ENCODE measurements at places on chromosomes 2 and 18. TPM values are rescaled to one million over a fixed set of nuclear protein-coding genes. Genes with fewer than 3 reads are reported as not detected.
A peak's percentile ranks its signal among the peaks of the same experiment; 100 is the strongest.

- H3K36me3 ChIP-seq = peaks cover 6% of the 10 kb centered on the region
- H3K27me3 ChIP-seq = no peaks in the 10 kb centered on the region
- peaks cover 19% of the 10 kb centered on the region for H3K4me1 ChIP-seq
- H3K4me3 ChIP-seq = no peak overlapping the region
- H3K27ac ChIP-seq = no peak overlapping the region
These were observed 32.3 kb downstream of the ITSN2 start for GRCh38 chr2:24328010-24328409.

DNA sequence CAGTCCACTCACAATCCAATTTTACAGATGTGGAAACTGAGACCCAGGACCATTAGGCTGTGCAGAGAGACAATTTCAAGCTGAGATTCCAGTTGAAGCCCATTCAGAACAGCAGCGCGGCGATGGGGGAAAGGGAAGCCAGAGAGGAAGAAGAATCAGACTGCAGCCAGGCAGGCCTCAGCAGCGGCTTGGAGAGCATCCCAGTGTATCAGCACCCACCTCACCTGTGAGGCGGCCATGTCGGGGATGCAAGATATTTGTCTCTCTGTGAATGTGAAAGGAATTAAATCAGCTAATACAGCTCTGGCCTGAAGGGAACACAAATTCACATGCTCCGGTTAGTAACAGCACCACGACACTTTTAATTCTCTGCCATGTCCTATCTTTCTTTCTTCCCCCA, 198.0 kb upstream of the SOX11 start:
- H3K27me3 ChIP-seq = no peaks in the 10 kb centered on the region
- DNase-seq = no peak

GRCh38 chr2:56184500-56185011, 766 bp downstream of the CCDC85A start:
- H3K27me3 ChIP-seq = peaks cover 29% of the 10 kb centered on the region
- H3K36me3 ChIP-seq = no peaks in the 10 kb centered on the region
- peak; percentile 71 for DNase-seq
- peak overlapping the region; percentile 74 for H3K27ac ChIP-seq
- H3K4me1 ChIP-seq = peaks cover 14% of the 10 kb centered on the region

DNA sequence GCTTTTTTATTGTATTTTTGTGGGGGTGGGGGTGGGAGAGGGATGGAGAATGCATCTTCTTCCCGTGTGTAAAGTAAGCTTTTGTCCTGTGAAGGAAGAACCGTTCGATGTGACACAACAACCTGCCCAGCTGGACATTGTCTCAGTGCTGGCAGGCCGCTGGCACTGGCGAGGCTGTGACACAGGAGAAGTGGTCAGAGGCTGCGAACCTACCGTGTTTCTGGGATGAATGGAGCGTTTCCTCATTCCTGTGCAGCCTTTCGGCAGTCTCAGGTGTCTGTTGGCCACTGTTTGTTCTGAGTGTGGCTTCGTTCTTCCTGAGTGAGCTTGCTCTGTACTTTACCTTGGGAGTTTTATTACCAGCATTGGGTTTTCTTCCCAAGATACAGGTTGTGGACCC, 8.0 kb downstream of the RAMP1 start:
- no peaks in the 10 kb centered on the region for H3K4me1 ChIP-seq
- H3K27ac ChIP-seq = no peak overlapping the region
- peak; percentile 45 for DNase-seq
- H3K36me3 ChIP-seq = no peaks in the 10 kb centered on the region

GRCh38 chr2:197059477-197059876, 133.0 kb upstream of the PGAP1 start:
- DNase-seq = no peak
- no peaks in the 10 kb centered on the region for H3K27me3 ChIP-seq
- H3K27ac ChIP-seq = no peak overlapping the region
- H3K4me3 ChIP-seq = no peak overlapping the region

DNA sequence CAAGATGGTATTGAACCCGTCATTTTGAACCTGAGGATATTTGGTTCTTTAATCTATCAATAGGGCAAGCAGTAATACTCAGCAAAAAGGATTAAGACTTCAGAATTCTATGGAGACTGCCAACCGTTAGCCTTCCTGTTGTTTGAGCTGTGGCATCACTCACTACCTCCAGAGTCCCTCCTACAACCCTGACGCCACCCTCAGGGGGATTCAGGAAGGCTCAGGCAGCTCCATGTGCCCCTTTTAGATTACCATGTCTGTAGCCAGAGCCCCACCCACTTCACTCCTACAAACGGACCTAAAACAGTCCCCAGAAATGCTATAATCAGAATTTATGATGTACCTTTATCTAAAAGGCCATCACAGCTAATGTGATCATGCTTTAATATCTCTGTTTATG, 172.9 kb downstream of the EPHA4 start:
- H3K36me3 ChIP-seq = no peaks in the 10 kb centered on the region
- H3K4me3 ChIP-seq = no peak overlapping the region
- H3K27me3 ChIP-seq = no peaks in the 10 kb centered on the region
- no peak overlapping the region for H3K27ac ChIP-seq
- DNase-seq = no peak

GRCh38 chr18:50663626-50664441, 103.9 kb downstream of the MAPK4 start:
- no peaks in the 10 kb centered on the region for H3K4me1 ChIP-seq
- no peak overlapping the region for H3K4me3 ChIP-seq
- H3K27ac ChIP-seq = no peak overlapping the region
- H3K36me3 ChIP-seq = no peaks in the 10 kb centered on the region
- no peak for DNase-seq
- H3K27me3 ChIP-seq = no peaks in the 10 kb centered on the region

C18orf54 gene
- 3.0 TPM for total RNA-seq

SFTPB gene
- total RNA-seq = 14,872 TPM
